Stimulated activated CD4-positive, alpha-beta T cell treated with anti-CD3 and anti-CD28 coated beads, TNF-alpha, amount 100 ng/mL, for 1 hour (primary cell): ENCODE measurements at places on chromosomes 2 and 18.

DNA sequence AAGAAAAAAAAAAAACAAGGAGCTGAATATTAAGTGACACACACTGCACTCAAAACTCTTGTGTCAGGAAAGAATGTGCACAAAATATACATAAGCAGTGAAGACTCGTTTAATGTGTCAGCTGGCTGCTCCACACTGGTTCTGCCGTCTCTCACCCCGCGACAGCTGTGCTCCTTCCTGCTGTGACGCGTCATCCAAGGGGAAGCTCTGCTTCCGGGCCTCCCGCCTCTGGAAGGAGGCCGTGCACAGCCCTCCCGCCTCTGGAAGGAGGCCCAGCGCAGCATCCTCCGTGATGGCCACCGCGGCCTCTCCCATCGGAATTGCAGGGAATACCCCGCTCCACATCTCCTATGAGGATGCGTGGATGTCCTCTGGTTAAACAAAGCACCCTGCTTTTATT is 151.0 kb downstream of the HDAC4 start:
- DNase-seq = no peak

DNA sequence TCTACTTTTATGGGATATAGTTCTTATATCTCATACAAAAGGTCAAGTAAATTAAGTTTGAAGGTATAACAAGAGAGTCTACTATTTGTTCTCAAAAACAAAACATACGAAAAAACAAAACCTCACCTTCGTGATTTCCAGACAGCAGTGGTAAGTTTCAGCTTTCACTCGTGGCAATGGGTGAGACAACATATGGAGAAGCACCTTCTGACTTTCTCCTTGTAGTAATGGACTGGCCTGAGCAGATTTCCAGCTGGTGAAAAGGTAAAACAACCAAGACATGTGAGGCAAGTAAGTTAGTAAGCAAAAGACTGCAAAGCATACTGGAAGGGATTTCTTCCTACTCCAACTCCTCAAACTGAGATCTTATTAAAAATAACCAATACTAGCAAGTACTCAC is 39.6 kb downstream of the RTTN start:
- no peak for DNase-seq

DNA sequence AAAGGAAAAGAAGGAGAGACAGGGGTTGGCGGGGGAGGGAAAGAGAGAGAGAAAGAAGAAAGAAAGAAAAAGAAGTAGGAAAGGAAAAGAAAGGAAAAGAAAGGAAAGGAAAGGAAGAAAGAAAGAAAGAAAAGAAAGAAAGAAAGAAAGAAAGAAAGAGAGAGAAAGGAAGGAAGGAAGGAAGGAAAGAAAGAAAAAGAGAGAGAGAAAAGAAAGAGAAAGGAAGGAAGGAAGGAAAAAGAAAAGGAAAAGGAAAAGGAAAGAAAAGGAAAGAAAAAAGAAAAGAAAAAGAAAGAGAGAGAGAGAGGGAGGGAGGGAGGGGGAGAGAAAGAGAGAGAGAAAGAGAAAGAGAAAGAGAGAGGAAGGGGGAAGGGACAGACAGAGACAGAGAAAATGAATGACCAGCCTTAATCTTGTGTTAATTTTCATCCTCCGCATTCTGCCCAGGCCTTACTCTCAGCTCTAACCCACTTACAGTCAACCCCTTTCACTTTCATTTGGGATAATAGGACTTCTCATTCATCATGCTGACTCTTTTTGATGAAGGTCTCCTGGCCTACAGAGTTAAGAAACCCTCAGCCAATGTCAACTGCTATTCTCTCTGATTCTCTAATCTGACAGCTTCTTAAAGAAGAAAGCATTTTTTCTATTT is 207.3 kb downstream of the SUCLG1 start:
- DNase-seq = no peak

DNA sequence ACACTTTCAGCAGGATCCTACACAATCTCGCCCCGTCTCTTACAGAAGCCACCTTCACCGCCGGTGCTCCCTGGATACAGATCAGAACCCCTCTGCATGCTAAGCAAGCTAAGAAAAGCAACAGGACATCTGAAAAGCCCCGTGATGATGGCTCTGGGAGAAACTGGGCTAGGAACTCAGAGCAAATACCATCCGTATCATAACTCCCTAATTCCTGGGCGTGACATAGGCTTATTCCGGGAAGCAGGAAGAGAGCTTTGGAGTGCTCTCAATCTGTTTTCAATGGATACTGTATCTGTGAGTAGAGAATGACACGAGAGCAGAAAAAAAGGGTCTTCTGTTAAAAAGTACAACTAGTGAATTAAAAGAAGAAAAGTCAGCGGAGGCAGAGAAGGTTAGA is 121.6 kb downstream of the SPP2 start:
- DNase-seq = no peak

DNA sequence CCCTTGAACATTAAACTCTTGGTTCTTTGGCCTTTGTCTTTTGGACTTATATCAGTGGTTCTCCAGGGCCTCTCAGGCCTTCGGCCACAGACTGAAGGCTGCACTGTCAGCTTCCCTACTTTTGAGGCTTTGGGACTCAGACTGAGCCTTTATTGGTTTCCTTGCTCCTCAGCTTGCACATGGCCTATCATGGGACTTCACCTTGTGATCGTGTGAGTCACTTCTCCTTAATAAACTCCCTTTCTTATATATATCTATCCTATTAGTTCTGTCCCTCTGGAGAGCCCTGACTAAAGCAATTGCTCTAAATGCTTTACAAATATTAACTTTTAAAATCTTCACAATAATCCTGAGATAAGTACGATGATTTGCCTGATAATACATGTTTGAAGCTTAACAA is 353.6 kb upstream of the TRIB2 start:
- DNase-seq = no peak

GRCh38 chr2:174748948-174749347 is 15.3 kb downstream of the CHRNA1 start:
- DNase-seq = peak; percentile 38

DNA sequence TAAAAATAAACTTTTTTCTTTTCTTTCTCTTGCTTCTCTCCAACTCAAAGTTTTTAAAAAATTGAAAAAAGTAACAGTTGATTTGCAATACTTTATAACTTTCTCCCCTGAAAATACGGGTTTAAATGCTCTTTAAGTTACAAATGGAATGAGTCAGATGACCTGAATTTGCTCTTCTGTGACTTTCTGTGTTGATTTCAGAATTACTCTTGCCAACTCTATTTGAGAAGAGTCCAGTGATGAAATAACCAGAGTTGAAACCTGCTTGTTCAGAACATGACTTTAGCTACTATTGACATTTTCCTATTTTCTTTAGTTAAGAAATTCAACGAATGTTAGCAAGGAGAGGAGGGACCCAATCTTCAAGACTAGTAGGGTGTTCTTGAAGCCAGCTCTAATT is 146.1 kb upstream of the ZSWIM2 start:
- DNase-seq = no peak

DNA sequence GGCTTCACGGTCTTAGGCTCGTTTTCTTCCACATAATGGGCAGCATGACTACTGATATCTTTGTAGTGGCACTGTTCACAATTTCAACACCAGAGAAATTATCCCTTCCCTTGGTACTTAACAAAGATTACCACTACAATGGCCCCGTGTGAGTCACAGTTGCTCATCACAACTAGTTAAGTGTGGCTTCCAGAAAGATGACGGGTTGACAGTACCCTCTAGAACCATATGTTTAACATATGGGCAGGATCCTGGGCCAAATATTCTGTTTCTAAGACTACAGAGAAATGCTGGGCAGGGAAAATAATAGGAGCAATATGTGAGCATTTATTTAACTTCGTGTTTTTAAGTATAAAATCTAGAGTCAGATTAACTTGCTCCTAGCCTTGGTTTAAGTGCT is 780.1 kb upstream of the LINC00305 start:
- no peak for DNase-seq

- no peak for DNase-seq
These were observed 27.4 kb downstream of the EIF4E2 start for GRCh38 chr2:232577841-232578240.

DNA sequence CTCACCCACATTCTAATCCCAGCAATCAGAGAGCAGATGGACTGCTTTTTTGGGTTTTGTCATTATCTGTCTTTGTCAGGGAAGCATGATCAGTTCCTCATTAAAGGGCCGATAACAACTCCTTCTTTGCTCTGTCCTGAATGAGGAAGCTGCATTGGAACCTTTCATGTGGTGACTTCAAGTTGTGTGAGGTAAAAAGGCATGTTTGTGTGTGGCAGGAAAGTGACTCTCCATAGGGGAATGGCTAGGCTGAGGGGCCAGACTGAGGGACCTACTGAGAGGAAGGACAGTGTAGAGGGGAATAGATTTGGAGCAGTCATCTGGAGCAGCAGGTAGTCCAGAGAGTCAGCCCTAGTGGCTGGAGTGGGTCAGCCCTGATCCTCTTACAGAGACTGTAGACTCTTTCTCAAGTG is 23.6 kb upstream of the LRRTM1 start:
- DNase-seq = no peak

GRCh38 chr2:221691571-221691970 is 119.5 kb upstream of the EPHA4 start:
- no peak for DNase-seq

DNA sequence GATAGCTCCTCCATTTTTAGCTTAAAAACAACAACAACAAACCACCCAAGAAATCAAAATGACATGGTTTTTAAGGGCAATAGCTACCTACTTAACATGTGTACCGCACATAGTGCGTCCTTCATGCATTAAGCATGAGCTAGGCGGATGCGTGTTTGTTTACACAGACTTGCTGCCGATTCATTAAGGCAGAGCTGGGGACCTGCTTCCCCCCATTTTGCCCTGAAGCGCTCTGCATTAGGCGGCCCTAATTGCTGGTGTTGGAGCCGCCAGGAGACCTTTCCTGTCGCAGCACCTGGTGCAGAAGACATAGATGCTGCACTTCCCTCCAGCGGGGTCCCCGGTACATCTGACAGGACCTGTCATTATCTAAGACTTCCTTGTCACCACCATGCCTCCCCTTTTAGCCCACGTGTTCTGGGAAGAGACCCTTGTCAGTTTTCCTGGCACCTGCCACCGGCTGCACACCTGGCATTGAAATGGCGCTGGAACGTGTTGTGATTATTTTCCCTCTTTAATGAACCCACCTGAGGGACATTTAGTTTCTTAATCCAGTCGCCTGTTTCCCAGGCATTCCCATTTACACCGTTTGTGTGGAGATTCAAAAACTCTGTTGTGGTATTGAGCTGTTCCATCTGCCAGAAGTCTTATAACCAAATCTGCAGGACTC is 261.1 kb upstream of the RAB12 start:
- no peak for DNase-seq

DNA sequence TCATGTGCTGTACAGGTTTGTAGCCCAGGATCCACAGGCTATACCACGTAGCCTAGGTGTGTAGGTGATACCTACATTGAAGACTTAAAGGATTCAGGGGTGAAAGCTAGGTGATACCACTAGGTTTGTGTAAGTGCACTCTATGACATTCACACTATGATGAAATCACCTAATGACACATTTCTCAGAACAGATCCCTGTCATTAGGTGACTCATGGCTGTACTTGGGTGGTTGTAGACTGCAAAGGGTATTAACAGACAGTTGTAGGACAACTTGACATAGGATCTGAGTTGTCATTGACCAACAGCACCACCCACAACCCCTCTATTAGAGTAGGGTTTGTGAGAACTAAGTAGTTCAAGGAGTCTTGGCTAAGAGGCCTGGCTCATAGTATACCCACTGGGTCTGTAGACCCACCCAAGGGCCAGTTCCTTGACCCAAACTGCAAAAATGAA is 27.7 kb upstream of the SMCHD1 start:
- no peak for DNase-seq

DNA sequence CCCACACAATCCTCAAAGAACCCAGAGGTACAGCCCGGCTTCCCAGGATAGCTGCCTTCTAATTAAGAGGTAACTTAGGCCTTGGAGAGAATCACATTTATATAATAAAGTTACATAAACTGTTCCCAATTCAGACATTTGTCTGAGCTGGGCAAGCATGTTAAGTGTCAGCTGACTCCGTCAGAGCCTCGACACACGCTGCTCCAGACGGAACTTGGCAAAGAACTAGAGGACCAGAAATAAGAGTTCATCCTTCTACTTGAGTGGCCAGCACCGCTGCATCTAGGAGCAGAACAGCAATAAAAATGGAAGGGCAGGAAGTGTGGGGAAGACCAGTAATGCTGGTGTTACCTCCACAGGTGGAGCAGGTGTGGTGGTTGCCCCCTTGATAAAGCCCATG is 80.5 kb downstream of the MYO5B start:
- no peak for DNase-seq
